Effector CD4-positive, alpha-beta T cell (primary cell): ENCODE measurements at places on chromosomes 7 and 10.

GRCh38 chr10:117222976-117223692 lies 17.8 kb upstream of the SLC18A2 start:
- DNase-seq: no peak

DNA sequence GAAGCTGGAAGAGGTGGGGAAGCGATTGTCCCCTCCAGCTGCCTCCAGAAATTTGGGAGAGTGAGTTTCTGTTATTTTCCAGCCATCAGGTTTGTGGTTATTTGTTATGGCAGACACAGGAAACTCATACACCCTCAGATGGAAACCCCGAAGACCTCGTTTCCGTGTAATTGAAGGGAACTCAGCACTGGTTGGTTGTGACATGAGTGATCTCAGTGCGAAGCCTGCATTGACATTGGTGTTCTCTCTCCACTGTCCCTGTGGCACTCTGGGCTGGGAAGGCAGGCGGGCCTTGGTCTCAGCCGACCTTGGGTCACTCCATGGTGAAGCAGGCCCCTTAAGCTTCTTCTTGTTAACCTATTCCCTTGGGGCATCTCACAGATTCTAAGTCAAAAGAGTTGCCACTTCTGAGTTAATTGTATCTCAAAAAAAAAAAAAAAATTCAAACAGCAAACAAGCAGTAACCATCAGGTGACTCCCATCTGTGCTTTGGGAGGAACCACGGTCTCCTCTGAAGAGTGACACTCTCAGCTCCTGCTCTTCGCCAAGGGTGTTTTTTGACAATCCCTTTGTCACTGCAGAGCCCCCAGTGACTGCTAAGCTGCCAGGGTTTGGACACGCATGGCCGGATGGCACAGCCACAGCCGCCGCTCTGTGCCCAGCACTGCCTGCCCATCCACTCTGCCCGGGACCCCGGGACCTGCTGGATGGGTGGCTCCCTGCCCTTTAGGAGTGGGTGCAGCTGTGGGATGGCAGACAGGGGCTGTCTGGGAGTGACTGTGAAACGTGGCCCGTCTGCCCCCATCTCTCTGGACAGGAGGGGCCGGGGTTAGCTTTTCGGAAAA lies 233.6 kb downstream of the PRPF18 start:
- DNase-seq: no peak

DNA sequence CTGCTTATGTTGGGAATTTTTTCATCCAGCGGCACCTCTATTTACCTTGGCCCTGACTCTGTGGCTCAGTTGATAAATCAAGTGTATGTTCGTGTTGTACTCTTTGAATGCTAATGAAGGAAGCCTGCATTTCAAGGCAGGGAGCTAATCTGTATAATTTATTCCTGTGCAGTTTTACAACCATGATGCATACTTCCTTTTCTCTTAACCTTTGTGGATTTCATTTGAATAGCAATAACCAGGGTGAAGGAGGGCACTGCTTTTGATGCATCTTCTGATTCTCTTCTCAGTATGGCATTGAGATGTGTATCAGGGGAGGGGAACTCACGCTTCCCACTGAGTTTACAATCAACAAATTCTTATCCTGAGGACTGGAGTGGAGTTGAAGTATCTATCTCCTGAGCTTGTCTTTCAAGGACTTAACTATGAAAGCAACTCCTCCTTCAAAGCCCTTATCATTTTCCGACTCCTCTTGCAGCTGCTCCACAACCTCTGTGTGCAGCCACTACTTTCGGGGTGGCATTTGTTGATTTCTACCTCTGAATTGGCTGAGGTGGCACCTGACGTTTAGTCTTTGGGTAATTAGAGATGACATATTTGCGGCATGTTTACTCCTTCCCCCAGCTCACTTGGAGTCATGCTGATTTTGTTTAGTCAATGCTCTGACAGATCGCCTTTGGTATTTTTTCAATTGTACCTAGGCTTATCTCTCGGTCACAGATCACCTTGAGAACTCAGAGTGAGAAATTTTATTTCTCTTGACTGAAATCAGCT lies 275.2 kb downstream of the PHTF2 start:
- DNase-seq: no peak

DNA sequence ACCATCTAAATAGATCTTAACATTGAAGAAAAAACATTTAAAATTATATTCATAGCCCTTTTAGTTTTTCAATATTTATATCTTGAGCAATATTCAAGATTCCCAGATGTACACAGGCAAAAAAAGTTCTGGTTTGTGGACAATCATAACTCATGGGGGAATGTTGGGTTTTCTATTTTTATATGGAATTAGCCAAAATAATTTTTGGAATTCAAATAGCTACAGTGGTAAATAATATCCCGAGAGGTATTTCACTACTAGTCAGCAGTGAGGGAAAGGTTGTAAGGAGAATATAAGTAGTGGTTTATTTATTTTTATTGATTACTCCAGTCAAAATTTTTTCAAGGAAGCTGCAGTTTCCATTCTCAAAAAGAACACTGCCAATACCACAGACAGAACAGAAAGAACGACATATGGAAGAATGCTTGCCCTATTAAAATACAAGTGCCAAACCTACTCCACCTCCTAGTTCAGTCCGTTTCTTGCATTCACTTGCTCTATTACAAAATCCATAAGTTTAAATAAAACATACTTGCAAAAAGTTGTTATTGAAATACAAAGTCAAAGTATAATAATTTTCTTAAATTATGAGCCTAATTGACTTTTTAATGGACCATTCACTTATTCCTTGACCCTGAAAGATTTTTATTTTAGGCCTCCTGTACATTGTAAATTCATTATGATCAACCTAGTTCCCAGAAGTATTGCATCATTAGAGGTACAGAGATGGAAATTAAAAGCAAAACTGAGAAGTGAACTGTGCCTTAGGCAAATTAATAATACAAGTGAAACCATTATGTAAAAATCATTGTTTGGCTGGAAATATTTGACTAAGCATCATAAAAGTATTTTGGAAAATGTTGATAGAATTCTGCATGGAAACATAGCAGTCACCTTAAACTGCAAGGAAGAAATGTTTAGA lies 533.2 kb downstream of the PARD3 start:
- DNase-seq: no peak

DNA sequence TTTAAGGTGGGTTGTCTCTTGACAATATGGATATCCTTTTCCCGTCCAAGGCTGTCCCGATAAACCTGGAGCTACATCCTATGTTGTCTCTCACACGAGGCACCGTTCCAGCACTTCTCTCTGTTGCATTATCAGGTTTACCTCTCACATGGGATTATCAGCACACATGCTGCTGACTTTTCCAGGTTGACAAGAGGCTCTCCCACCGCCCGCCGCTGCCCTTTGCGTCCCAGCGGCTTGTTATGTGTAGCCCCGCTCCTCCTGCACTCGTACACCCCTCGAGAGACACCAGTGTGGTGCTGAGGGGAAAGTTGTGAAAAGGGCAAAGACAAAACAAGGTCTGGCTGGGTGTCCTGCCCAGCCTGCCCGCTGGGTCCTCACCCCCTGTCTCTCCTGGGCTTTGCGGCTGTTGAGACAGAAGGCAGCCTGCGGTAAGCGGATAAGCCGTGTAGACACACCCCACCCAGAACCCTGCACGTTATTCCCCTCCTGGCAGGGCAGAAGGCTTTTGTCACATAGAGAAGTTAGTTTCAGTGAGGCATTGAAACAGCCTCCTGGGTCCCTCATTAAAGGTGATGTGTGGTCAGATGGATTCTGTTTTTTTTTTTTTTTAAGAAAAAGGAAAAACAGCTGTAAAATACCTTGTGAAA lies 38.7 kb downstream of the UBE3C start:
- DNase-seq: no peak

GRCh38 chr7:157192861-157193260 lies 54.1 kb downstream of the UBE3C start:
- no peak for DNase-seq
